ENCODE measurements at places on chromosomes 5 and 9.

GRCh38 chr9:17135295-17136160, 688 bp downstream of the CNTLN start:
- DNase-seq = peak; percentile 58

GRCh38 chr5:7941692-7942091, 72.7 kb downstream of the MTRR start:
- no peak for DNase-seq

GRCh38 chr9:101354143-101354764, 30.6 kb downstream of the BAAT start:
- DNase-seq = no peak

DNA sequence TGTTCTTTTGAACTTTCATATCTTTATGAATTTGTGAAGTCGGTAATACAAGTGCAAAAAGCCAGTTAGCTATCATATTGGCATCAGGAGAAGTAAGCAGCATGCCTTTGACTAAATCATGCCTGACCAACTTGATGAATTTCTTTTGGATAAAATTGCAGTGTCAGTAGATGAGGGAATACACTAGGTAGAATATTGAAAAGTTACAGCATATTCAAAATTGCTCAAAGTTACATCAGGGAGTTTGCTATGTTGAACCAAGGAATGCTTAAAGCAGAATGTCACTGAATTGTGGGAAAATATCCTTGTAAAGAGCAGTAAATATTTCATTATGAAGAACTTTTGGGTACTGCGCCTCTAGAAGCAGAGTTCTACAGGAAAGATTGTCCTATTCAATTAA, 87.1 kb upstream of the TLX3 start:
- no peak for DNase-seq

- DNase-seq = no peak
Observed at GRCh38 chr9:122145592-122145863, 14.1 kb downstream of the NDUFA8 start.

DNA sequence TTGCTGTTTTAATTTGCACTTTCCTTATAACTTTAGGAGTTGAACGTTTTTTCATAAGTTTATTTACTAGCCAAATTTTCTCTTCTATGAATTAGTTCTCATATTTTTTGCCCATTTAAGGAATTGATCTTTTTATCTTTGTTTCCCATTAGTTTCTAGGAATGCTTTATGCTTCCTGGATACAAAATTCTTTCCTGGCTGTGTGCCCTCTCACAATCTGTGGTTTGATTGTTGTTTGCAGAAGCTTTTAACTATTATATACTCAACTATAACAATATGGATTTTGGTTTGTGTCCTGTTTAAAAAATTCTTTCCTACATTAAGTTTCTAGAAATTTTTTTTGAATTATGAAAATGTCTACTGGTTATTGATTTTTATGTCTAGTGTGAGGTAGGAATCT, 206.3 kb downstream of the CSNK1G3 start:
- no peak for DNase-seq

- no peak for DNase-seq
Observed at GRCh38 chr9:131971482-131972074, 108.1 kb downstream of the MED27 start.

DNA sequence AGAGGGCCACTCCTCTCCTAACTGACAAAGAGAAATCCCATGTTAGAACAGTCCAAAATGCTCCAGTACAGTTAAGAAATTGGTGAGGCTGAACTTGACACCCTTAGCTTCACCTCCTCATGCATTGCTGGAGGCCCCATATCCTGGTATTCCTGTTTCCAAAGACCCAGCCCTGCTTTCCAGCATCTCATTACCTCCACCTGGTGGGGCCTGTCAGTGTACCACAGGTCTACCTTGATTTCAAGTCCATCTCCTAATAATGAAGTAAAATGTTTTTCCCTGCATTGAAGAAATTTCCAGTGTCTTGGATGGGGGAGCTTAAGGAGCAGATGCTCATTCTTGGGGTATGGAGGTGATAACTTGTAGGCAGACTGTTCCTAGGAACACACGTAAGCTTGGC, 70.6 kb upstream of the S1PR3 start:
- no peak for DNase-seq

DNA sequence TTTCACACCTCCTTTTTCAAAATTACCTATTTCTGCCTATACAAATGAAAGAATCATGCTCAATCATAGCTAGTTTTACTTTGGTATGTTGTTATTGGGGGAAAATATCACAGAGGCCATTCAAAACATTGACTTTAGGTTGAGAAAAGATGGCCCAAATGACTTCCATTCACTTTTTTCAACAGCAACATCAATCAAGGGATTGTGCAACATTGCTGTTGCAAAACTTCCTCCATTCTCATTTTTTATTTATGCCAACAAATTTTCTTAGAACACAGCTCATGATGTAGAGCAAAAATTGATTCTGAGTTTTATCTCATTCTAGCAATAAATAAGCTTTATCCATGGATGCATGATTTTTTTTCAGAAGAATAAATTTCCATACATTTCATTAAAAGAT, 93.6 kb upstream of the RORB start:
- DNase-seq = no peak

GRCh38 chr9:16031971-16032370, 479.1 kb downstream of the CCDC171 start:
- no peak for DNase-seq

GRCh38 chr5:64301566-64301965, 135.9 kb downstream of the RNF180 start:
- DNase-seq = no peak

GRCh38 chr5:57002959-57003485, 51.1 kb upstream of the MIER3 start:
- no peak for DNase-seq

DNA sequence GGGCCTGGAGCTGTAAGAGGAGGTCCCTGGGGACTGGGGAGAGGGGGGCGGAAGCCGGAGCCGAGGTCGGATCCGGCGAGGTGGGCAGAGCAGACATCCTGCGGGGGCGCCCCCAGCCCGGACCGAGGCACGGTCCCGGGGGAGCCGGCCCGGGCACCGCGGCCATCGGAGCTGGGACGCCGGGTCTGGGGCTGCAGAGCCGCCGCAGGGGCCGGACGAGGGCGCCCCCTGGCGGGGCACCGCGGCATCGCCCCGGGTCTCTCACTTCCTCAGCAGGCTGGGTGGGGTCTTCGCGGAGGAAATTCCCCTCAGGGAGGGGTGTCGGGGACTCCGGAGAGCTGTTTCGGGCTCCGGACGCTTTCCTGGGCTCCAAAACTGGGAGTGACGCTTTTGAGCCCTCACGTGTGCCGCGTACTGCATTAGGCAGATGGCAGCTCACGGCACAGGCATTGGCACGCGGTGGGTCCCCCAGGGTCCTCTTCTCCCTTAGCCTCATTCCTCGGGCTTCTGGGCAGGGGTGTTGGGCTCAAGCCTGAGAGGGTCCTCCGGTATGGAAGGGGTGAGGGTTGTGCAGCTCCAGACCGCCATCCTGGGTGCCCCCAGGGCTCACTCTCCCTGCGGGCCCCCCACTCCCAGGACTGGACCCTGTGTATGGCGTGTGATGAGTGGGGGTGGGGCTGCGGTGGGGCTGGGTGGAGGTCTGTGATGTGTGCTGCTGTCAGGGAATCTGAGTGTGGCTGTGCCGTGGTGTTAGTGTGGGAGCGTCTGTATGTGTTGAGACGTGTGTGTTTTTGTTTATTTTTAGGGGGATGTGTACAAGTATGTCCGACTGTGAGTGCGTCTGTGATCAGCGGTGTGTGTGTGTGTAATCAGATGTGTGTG, 29.6 kb downstream of the LHX2 start:
- peak; percentile 20 for DNase-seq

- no peak for DNase-seq
Observed at GRCh38 chr9:93264338-93265125, 80.6 kb downstream of the WNK2 start.
